ENCODE measurements at places on chromosomes 1 and 21. TPM values are rescaled to one million over a fixed set of nuclear protein-coding genes. Genes with fewer than 3 reads are reported as not detected.

GJA9 gene
- total RNA-seq: not detected

CITED4 gene
- total RNA-seq: 17.2 TPM

RPL22 gene
- total RNA-seq: 543 TPM

TSPEAR gene
- not detected for total RNA-seq

SYT14 gene
- total RNA-seq: not detected

RGS5 gene
- total RNA-seq: 1.3 TPM

SLC2A5 gene
- total RNA-seq: 0.85 TPM

OR10Z1 gene
- total RNA-seq: not detected

SCAF4 gene
- 53.8 TPM for total RNA-seq

COL24A1 gene
- total RNA-seq: 0.94 TPM

SH2D1B gene
- total RNA-seq: 0.22 TPM

REN gene
- not detected for total RNA-seq

GBP5 gene
- 122 TPM for total RNA-seq

S100A3 gene
- total RNA-seq: not detected

PAX7 gene
- total RNA-seq: not detected

PIAS3 gene
- 20.0 TPM for total RNA-seq

MXRA8 gene
- 1.0 TPM for total RNA-seq

OR6K6 gene
- total RNA-seq: not detected

MYOG gene
- not detected for total RNA-seq

TDRD10 gene
- total RNA-seq: not detected

NEK2 gene
- total RNA-seq: 1.6 TPM

GPR37L1 gene
- total RNA-seq: not detected

TPR gene
- total RNA-seq: 132 TPM

S100A8 gene
- total RNA-seq: 4.6 TPM

PLA2G2C gene
- not detected for total RNA-seq

TCHHL1 gene
- total RNA-seq: not detected

CSRP1 gene
- 51.7 TPM for total RNA-seq

CFHR5 gene
- not detected for total RNA-seq

CD58 gene
- 22.1 TPM for total RNA-seq

ALPL gene
- total RNA-seq: not detected

ETV3L gene
- total RNA-seq: 0.15 TPM

KIF21B gene
- 78.4 TPM for total RNA-seq

SLC45A1 gene
- 0.65 TPM for total RNA-seq

GJB3 gene
- total RNA-seq: not detected

SYNC gene
- total RNA-seq: not detected

GIPC2 gene
- total RNA-seq: 0.17 TPM

PODN gene
- not detected for total RNA-seq

WNT3A gene
- total RNA-seq: not detected

SLAMF1 gene
- total RNA-seq: 67.8 TPM

EVA1C gene
- total RNA-seq: 21.9 TPM

ASPM gene
- 0.62 TPM for total RNA-seq

DNAJC28 gene
- total RNA-seq: not detected

All from T-helper 17 cell (primary cell).